Left lung (tissue), 14 donors: ENCODE measurements at places on chromosomes 2 and 18. TPM values are rescaled to one million over a fixed set of nuclear protein-coding genes. Genes with fewer than 3 reads are reported as not detected.

Gene FNDC4
- polyA plus RNA-seq = 13.9 TPM

- DNase-seq = no peak
Measured at GRCh38 chr2:42314892-42315468, 46.0 kb downstream of the COX7A2L start.

- DNase-seq = peak; percentile 19
Measured at GRCh38 chr2:168090366-168091135, 156.8 kb downstream of the STK39 start.

DNA sequence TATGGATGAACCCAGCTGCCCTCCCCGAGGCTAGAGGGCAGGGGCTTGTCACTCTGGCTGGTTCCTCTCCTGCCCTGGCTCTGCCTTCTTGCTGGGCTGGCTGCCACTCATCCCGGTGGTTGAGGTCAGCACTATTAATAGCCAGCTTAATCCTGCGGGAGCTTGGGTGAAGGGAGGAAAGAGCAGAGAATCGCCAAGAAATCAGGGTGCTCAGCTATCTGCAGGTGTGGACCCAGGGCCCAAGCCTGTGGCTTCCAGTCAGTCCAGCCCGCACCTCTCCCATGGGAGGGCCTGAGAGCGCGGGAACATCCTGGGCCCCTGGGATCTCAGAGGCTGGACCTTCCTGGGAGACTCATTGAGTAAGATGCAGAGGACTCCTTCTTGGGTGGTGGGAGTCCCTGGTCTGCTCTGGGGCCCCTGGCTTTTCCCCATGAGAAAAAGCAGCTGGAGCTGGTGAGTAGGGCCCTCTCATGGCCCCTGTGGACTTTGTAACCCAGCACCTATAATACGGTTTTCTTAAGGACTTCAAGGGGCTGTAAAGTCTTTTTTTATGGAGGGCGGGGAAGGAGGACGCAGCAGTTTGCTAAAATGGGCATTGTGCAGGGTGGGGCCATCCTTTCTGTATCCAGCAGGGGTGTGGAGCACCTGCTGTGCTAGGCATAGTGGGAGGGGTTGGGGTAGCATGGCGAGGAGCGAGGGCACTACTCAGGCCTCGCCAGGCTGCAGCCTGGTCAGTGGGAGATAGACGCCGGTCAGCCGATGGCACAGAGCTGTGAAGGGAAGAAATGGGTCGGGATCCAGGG, 27.4 kb upstream of the CNNM3 start:
- DNase-seq = no peak

DNA sequence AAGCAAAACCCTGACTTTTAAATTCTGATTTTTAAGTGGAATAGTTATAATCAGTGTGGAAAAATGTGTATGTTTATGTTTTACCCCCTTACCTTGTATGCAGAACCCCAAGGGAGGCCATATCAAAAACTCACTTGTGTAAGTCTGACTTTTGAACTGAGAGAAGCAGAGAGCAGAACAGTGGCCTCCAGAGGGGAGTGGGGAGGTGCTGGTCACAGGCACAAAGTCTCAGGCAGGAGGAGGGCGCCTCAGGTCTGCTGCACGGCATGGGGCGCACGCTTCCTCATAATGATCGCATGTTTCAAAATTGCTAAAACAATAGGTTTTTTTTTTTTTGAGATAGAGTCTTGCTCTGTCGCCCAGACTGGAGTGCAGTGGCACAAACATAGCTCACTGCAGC, 127.8 kb downstream of the TPO start:
- DNase-seq = peak; percentile 8

Gene MEIS1
- polyA plus RNA-seq = 189 TPM

Gene WNT10A
- polyA plus RNA-seq = 0.40 TPM

DNA sequence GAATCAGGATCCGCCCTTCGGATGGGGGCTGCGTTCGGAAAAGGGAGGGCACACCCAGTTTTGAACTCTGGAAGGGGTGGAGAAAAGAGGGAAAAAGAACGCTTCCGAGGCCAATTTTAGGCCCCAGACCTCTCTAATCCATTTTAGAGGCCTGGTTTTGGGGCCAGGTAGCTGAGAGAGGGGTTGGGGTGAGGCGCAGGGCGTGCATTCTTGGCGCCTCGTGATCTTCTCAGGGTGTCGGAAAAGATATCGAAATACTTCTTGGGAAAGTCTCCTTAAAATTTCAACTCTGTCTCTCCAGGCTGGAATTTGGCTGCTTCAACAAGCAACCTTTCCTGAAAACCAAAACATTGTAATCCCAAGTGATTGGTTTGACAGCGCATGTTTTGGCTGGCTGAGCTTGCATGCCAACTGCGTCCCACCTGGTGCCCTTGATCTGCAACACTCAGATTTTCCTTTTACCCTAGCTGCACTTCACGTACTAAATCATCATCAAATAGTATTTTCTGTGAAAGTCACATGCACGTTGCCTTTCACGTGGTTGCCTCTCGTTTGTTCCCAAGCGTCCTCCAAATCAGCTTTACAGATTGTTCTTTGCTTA, 864 bp upstream of the XPO1 start:
- DNase-seq = no peak

Gene WDPCP
- 13.6 TPM for polyA plus RNA-seq

- no peak for DNase-seq
Measured at GRCh38 chr2:188993247-188993646, 19.1 kb downstream of the COL3A1 start.

DNA sequence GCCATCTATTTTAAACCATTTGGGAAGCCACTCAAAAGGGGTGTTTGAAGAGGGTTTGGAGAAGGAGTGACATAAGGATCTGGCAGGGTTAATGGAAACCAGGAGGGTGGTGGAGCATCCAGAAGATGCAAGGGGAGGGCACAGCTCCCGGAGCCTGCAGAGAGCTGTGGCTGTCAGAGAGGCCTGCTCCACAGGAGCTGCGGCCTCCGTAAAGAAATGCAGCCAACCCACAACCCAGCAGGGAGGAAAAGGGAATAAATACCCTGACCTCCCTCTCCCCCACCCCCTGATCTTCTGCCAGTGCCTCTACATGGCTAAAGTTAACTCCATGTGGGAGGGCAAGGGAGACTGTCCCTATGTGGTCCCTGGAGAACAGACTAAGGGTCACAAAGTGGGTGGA, 567.1 kb upstream of the POU3F3 start:
- no peak for DNase-seq

DNA sequence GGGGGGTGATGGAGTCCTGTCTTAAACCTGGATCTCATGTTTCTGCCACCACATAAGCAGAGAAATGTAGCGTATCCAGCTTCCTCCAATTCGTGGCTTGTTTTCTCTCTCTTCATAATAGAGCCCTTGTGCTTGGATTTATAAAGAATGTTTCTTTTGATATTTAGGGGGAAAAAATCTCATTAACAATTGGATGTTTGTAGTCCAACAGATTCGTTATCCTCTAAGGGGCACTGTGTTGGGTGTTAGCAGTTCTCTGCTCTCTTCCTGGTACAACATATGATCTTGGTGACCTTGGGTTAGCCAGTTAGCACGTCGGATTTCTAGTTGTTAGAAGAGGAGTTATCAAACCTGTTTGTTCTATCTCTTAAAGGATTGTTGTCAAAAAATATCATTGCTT, 127.8 kb downstream of the FMNL2 start:
- no peak for DNase-seq

DNA sequence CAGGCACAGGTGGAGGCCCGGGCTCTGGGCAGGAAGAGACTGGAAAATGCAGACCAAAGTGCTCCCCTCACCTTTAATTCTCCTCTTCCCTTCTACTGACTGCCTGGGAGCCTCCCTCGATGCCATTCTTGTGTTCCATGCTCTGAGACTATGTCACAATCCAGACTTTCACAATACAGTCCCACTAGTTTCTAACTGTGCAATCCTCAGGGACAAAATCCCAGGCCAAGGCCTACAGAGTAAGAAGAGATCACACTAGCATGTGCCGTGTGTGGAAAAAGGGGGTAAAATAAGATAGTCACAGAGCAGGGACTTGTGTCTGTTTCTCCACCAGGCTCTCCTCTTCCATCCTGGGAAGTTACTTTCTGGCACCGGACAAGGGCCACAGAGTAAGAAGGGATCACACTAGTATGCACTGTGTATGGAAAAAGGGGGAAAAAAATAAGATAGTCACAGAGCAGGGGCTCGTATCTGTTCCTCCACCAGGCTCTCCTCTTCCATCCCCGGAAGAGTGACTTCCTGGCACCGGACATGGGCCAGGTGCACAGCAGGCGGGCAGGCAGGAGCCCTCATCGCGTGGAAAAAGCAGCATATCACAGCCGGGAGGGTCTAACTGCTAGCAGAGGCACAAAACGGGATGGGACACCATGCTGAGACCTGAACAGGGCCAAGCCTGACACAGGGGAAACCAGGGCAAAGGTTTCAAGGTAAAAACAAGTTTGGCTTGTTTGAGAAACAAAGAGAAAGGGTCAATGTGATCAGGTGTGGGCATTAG, 9.6 kb downstream of the CYB5A start:
- no peak for DNase-seq

- peak; percentile 72 for DNase-seq
Measured at GRCh38 chr2:120887741-120888231, 152.1 kb downstream of the GLI2 start.

Gene RAB27B
- polyA plus RNA-seq = 10.3 TPM

DNA sequence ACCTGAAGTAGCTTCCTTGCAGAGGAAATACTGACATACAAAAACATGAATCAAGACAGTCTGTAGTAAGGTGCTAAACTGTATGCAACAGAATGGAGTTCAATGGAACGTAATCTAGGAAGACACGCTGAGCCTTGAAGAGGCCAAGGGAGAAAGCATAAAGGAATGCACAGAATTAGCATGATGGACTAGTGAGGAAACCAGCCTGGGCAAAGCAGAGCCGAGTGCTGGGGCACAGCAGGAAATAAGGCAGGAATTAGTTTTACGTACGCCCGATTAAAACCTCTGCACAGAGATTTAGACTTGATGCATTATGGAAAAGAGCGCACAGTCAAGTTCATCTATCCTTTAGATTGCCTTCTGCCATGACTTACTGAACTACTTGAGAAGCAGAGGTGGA, 200.3 kb downstream of the DLGAP1 start:
- DNase-seq = no peak

GRCh38 chr2:26245810-26246209, 1.1 kb downstream of the HADHB start:
- DNase-seq = no peak

DNA sequence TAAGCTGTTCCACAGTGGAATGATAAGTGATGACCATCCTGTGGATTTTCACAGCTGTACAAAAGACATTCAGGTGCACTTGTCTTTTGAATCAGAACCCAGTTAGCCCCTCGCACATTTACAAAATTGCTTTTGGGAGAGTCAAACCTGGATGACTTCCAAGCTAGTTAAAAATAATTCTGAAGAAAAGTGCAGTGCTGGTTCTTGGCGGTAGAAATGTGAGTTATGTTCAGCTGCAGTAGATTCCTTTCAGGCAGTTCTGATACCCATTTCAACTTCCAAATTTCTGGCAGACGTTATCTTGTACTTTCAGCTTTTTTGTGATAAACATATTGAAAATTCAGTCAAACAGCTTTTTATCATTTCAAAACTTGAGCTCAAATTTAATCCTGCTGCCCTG, 324.7 kb downstream of the NRXN1 start:
- DNase-seq = no peak

Gene CDK15
- polyA plus RNA-seq = 0.42 TPM

DNA sequence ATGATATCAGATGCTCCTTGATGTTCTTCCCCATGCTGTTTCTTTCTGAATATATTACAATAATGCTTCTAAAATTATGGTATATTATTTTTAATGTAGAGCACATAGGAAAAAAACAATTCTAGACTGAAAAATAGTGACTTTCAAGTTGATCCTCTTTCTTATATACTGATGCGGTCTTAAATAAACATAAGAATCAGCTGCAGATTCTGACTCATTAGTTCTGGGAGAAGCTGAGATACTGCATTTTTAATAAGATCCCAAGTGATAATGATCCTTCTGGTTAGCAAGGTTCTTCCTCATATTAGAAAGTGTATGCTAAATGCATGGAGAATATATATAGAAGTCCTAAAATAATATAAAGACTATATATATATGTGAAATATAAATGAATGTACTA, 124.9 kb downstream of the XIRP2 start:
- no peak for DNase-seq

GRCh38 chr2:147862859-147863516, 18.2 kb downstream of the ACVR2A start:
- DNase-seq = no peak

DNA sequence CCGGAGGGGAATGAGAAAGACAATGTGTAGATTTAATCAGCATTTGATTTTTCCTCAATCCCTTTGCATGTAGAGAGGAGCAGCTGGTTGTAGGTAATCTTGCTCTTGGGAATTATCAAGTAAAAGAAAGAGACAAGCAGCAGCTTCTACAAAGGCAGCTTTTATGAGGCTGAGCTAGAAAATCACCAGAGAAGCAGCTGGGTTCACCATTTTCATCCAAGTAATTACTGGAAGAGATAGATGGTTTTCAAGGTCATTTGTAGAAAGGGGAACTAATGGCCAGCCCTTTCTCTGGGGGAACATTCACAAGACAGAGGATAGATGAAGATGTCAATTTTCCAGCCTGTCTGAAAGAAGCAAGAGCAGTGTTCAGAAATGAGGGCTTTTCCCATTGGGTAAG, 113.0 kb downstream of the RND3 start:
- no peak for DNase-seq

Gene POMC
- polyA plus RNA-seq = 1.1 TPM
